ENCODE measurements at places on chromosomes 1 and 21.
A peak's percentile ranks its signal among the peaks of the same experiment; 100 is the strongest.

GRCh38 chr1:17739050-17739449 is 16.1 kb upstream of the ACTL8 start:
- no peak for DNase-seq

- DNase-seq = no peak
Observed at GRCh38 chr1:1083416-1084371, 9.6 kb upstream of the RNF223 start.

DNA sequence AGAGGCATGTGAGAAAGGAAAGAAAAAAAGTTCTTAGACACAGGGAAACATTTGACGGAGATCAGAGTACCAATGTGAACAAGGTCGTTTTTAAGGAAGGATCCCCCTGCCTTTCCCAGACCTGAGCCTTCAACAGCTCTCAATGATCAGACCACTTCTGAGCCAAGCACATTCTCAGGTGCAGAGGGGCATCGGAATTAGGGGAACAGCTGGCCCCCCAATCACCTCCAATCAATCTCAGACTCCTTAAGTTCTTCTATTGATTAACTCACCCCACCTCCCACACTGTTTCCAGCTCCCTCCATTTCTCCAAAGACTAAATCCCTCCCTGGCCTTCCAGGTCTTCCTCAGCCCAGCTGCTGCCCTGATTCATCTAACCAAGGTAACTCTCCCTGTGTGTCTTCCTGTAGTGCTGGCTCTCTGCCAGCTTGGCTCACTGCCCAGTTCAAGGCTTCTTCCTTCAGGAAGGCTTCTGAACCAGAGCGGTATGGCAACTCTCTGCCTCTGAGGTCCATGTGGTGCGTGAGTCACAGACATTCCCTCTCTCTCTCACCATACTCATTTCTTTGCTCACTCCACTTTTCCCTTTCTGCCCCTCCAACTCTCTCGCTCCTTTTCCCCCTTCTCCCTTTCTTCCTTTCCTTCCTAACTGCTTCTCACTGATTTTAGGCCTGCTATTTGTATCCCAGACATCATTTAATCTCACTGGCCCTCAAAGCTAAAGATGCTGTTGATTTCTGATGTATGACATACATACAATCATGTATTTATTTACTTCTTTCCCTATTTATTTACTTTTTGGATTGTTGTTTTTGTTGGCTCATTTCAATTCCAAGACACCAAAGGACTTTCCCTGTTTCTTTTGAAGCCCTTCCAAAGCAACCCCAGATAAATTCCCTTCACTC is 18.1 kb downstream of the CFAP45 start:
- DNase-seq = peak; percentile 24

GRCh38 chr1:14934867-14935266 is 218.7 kb upstream of the TMEM51 start:
- no peak for DNase-seq

GRCh38 chr1:38045401-38046332 is 926 bp downstream of the POU3F1 start:
- no peak for DNase-seq

Data from T-cell (primary cell).